ENCODE measurements at places on chromosomes 7 and 10.

DNA sequence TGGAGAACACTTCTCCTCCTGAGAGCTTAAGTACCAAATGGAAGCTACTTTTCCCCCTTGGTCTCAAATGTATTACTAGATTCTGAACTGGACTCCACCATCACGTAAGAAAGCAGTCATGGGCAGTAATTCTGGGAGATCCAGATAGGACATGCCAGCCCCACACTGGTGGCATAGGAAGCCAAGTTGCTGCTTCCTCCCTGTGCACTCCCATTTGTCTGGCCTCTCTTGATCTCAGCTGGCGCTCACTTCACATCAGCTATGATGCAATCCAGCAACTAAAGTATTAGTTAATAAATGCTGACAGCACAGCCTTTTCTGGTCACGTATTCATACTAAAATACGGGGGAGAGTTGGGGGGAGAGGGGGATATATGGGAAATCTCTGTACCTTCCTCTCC, 3.4 kb upstream of the IL6 start:
- no peak for DNase-seq

- no peak for DNase-seq
Measured at GRCh38 chr7:32093415-32094408, 23.5 kb upstream of the PDE1C start.

GRCh38 chr7:139362302-139362701, 2.6 kb downstream of the LUC7L2 start:
- DNase-seq: no peak

GRCh38 chr7:101924171-101924570, 106.7 kb downstream of the CUX1 start:
- no peak for DNase-seq

DNA sequence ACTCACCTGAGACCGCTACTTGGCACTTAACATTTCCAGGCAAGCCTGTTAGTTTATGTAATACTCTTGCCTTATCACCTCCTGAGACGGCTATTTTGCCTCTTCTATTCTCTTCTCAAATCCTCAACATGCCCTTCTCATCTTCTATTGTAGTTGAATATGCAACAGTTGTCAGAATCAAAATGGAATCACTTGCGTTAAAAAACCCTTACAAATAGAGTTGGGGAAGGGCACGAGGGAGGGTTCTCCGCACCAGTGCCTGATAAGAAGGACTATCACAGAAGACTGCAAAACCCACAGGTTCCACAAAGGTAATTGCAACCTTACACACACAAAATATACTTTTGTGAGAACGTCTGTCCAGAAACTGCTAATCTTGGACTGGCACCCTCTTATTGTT, 57.4 kb downstream of the ZNF783 start:
- no peak for DNase-seq

DNA sequence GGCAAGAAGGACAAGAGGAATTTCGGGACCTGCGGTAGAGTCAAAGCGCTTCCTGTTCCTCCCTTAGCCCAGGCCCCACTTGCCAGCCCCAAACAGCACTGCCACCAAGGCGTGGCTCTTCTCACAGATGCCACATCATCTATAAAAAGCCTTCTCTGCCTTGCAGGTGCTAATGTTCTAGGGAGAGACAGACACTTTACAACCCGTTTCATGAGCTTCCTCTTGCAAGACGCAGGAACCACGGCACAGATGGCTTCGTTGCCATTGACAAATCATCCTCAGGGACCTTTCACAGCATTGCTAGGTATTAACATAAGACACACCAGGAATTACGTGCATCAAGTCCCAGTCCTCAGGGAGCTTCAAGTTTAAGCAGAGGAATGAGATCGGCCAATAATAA, 180.9 kb downstream of the JCAD start:
- DNase-seq: no peak

- no peak for DNase-seq
Measured at GRCh38 chr7:117008886-117009531, 55.7 kb downstream of the ST7 start.

GRCh38 chr10:131648386-131649020, 252.3 kb upstream of the PPP2R2D start:
- no peak for DNase-seq
